CD4-positive, alpha-beta T cell treated with Interleukin-4 for 4 hours (primary cell): ENCODE measurements at places on chromosomes 3 and 15.

GRCh38 chr3:31240874-31241273 is 291.9 kb upstream of the STT3B start:
- no peak for DNase-seq

GRCh38 chr3:117793622-117794265 is 1084.2 kb downstream of the TUSC7 start:
- no peak for DNase-seq

DNA sequence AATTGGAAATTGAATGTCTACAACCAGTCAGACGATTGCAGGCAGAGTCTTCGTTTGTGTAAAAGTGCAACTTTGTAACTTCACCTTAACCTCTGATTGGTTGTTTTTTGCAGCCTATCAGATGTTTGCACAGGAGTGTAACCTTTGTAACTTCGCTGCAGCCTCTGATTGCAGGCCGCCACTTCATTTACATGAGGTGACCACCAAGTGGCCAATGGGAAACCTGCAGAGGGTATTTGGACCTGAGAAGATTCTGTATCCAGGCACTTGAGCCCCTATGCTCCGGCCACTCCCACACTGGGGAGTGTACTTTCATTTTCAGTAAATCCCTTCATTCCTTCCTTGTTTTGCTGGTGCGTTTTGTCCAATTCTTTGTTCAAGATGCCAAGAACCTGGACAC is 68.1 kb upstream of the PFN2 start:
- DNase-seq, result no peak

DNA sequence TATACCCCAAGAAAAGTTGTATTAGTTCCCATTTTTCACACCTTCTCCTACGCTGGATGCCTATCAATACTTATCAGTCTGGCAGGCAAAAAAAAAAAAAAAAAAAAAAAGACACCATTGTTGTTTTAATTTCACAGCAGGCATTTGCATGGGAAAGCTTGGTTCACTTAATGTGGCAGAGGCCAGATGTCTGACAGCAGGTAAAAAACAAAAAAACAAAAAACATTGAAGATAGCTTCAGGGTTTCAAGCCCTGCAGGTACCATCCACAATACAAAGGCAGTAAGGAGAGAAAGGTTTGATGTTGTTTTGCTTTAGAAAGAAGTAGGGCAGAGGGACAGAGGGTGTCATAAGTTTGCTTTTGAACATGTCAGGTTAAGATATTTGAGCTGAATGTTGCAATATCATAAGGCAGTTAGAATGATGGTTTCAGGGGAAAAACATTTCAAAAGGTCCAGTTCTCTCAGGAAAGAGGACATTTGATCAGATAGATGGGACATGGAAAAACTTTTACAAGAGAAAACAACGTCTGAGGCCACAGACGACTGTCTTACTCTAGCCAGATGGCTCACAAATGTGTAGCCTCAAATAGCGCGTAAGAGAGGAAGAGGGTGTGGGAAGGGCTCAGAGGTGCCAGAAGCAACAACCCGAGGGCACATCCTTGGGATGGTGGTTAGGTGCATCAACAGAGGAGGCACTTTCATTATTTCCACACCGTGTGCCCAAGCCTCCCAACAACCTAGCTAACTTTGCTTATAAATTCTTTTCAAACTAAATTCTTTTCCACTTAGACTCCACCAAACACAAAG is 25.7 kb downstream of the PCOLCE2 start:
- DNase-seq, result no peak

DNA sequence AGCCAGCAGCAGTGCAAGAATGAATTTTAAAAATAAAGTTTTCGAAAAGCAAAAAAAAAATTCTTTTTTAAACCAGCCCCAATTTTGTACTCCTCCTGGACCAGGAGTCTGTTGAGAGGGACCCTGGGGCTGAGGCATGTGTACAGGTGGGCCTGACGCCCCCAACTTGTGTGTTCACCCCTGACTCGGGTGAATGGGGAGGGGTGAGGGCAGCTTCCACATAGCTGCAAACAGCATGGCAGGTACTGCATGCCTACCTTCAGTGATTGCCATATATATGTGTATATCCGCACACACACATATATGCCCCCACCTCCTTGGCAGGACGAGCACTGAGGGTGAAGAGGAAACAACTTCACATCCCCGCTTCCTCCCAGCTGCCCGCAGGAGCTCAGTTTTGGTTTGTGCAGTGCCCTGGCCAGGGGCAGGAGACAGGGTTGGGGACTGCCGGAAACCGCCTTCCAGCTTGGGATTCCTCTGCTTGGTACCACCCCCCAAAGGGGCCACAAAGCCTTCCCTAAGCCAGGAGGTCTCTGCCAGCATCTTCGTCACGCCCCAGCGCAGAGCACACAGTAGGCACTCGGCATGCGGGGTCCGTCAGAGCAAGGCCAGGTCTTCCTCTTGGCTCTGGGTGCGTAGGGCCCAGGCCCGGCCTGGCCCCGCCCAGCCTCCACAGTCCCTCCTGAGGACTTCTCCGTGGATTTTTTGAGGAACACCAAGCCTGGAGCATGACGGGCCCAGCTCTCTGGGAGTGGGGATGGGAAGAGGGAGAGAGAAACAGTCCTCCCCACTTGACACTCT is 61.8 kb upstream of the RPL32 start:
- no peak for DNase-seq

DNA sequence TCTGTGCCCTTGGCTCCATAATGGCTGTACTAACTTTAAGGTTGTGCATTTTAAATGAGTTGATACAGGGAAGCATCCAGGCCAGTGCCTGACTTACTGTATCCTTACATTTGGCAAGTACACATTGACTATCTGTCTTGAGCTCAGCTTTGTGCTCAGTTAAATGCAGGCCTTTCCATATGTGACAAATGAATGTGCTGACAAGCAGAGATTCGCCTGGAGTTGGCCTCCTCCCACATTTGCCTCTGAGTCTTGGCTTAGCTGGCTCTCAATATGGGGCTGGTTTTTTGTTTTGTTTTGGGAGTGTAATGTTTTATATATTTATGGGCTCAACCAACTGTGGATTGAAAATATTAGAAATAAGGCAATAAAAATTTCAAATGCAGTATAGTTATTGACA is 29.7 kb downstream of the TRIM71 start:
- no peak for DNase-seq

DNA sequence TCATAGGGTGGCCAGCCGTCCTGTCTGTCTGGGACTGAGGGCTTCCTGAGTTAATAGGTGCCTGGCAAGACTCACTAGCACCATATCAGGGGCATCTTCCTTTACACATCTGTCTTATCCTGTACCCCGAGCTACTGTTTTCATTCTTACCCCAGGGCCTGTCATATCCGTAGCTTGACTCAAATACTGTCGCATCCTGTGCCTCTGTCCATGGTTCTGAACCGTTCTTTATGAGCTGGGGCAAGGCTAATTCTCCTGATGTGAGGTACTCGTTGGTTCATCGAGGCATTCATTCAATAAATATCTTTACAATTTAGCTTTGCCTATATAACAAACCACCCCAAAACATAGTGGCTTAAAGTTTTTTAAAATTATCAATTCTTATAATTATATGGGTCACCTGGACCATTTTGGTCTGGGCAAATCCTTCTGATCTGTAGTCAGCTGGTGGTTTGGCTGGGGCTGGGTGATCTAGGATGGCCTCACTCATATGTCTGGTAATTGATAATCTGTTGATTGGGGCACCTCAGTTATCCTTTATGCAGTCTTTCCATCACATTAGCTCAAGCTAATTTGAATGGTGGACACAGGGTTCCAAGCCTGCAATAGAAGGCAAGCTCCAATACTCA is 121.2 kb downstream of the TLE3 start:
- DNase-seq, result peak; percentile 17

DNA sequence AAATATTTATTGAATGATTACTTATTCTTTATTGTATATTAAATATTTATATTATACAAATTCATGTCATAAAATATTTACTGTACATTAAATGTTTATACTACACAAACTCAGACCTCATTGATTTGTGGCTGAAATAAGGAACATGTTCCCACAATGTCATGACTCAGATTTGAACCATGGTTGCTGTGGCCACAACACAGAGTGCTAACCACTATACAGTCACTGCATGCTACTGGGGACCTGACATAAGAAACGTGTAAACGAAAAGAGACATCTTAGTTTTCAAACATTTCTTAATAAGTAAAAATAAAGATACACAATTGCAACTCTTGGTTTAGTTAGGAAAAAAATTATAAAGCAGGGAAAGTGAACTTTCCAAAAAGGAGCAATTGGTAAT is 99.1 kb upstream of the AGTR1 start:
- DNase-seq, result no peak

- no peak for DNase-seq
Measured at GRCh38 chr3:188571531-188572095, 417.7 kb downstream of the LPP start.

DNA sequence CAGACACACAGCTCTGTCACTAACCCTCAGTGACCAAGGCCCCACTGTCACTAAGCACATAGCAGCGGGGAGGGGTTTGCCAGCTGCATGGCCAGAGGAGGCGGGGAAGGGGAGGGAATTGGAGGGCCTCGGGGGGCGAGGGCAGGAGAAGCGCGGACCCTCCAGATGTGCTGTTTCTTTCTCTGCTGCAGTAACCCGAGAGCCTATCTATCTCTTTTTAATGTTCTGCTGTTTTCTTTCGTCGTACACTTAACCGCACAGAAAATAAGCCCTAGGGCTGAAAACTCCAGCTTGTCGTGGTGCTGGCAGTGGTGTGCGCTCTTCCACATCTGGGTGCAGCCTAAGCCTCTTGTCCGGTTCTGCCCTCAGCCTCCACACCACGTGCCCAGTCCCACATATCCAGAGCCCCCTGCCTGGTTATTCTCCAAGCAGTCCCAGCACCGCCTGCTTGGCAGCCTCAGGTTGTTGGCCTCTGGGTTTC is 51.1 kb downstream of the BDH1 start:
- DNase-seq, result no peak

- no peak for DNase-seq
Measured at GRCh38 chr3:156718622-156719306, 44.4 kb downstream of the TIPARP start.

DNA sequence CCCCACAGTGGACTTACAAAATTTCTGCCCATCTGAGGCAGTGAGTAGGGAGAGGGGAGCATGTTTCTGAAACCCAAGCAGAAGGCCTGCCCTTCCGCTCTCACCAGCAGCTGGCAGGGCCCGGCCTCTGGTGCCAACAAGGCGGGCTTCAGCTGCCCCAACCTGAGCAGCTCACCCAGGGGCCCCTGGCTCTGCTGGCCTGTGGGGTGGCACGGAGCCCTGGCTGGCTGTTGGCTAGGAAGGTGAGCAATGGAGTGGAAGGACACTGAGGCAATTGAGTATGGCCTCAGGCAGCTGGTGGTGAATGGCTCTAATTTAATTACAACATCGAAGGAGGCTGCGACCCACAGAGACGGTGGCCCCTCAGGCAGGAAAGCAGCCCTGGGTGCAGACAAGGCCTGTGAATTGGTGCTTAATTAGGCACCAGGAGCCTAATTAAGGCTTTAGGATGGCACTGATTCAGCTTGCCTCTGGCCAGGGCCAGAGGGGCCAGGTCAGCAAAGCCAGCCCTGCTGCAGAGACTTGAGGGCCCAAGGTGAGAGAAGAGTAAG is 60.9 kb downstream of the ST8SIA2 start:
- no peak for DNase-seq

DNA sequence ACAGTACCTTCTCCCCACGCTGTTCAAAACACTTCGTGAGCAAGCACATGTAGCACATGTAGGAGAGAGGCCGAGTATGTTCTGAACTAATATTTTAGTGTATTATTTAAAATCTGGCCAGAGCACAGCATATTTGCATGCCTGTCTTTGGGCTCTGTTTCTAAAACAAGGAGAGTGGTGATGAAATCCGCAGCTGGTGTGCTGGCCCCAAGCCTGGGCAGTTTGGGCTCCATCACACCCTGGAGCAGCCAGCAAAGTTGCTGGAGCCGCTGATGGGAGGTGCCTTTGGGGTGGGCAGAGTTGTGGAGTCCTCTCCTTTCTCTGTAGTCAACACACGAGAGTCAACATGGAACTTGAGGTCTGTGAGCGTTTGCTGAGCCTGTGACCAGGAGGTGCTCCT is 116.6 kb downstream of the SLCO3A1 start:
- no peak for DNase-seq

- DNase-seq, result no peak
Measured at GRCh38 chr3:120908030-120908794, at the start of gene STXBP5L. TSS of gene STXBP5L (plus strand) at chr3:120908205. CDS start at chr3:120909579, 1,374 bp downstream.

GRCh38 chr3:94092086-94092485 is 29.2 kb downstream of the NSUN3 start:
- DNase-seq, result no peak

DNA sequence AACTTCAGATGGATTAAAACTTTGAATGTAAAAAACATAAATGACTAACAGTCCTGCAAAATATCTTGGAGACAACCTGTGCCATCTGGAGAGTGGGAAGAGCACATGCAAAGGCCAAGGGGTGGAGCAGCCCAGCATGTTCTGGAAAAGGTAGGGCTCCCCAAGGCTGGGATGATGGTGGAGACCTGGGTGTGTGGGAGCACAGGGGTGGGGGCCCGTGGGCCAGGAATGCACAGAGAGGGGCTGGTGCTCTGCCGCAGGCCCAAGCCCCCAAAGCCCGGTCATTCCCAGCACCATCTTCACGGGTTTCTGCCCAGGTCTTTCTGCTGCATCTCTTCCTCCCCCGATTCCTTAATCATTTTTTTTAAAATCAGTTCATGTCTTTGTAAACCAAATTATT is 9.7 kb upstream of the GATA2 start:
- DNase-seq, result no peak

- DNase-seq, result no peak
Measured at GRCh38 chr3:134721214-134721613, 70.4 kb upstream of the KY start.

- DNase-seq, result no peak
Measured at GRCh38 chr3:81277853-81278252, 483.6 kb downstream of the GBE1 start.

DNA sequence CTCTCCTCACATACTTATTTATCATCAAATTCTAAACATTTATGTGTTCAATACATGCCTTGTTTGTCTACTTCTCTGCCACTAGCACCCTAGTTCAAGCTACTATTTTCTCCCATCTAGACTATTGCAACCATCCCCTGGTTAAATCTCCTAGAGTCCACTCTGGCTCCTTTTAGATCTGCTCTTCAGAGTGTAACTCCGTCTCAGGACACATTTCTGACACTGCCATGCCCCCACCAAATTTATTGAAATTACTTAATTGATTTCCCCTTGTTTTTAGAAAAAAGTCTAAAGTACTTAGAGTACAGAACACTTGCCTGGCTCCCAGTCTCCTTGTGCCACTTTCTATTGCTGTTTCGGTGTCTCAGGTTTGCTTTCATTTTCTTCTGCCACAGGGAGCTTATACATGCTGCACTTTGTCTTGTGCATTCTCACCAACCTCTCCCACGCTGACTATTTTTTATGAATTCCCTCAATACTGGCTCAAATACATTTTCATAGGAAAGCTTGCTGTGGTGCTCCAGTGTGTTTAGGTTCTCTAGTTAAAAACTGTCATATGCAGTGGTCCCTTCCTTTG is 792.3 kb downstream of the DIPK2A start:
- DNase-seq, result no peak

DNA sequence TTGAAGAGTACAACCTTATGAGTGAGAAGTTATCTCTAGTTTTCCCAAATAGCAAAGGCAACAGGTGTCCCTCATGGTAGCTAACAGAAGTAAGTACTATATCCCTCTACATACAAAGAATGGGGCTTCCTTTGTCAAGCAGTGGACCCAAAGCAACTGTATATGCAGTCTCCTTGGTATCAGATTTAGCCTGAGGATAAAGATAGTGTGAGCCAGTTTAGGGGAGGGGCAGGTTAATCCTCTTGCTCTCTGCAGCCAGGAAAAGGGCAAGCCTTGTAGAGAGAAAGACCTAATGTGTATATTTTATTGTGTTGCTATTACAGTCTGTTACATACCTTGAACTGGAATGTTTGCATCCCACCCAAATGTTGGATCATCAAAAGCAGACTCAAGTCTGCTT is 117.9 kb upstream of the COL8A1 start:
- no peak for DNase-seq

GRCh38 chr3:37514055-37514665 is 339.8 kb upstream of the LRRFIP2 start:
- no peak for DNase-seq
